ENCODE measurements at places on chromosomes 3 and 15.

GRCh38 chr3:130529486-130530215 lies 12.7 kb downstream of the COL6A6 start:
- DNase-seq, result no peak

DNA sequence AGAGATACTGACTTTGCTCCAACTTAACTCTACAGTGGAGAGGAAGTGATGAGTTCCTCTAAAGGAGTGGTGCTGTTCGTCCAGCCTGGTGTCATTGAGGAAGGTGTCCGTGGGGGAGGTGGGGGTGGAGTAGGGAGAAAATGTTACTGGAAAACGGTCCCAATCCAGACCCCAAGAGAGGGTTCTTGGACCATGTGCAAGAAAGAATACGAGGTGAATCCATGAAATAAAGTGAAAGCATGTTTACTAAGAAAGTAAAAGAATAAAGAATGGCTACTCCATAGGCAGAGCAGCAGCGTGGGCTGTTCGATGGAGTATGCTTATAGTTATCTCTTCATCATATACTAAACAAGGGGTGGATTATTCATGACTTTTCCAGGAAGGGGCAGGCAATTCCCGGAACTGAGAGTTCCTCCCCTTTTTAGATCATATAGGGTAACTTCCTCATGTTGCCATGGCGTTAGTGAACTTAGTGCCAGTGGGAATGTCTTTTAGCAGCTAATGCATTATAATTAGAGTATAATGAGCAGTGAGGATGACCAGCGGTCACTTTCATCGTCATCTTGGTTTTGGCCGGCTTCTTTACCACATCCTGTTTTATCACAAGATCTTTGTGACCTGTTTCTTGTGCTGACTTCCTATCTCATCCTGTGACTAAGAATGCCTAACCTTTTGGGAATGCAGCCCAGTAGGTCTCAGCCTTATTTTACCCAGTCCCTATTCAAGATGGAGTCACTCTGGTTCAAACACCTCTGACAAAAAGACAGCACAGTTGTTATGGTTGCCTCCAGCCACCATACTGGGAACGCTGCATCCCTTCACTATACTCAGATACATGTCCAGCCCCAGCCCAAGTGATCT lies 38.6 kb downstream of the CLEC3B start:
- no peak for DNase-seq

DNA sequence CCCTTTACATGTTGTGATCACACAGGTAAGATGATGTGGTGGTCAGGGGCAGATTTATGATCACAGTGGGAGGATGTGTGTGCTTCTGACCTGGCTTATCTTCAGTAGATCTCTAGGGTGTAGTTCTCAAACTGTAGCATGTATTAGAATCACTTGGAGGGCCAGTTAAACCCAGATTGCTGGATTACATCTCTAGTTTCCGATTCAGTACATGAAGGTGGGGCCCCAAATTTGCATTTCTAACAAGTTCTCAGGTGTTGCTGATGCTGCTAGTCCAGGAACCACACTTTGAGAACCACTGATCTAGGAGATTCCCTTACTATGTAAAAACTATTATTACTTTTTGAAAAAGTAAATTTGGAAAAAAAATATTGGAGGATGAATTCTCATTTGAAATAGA lies 199.3 kb upstream of the GOLIM4 start:
- no peak for DNase-seq

- no peak for DNase-seq
Measured at GRCh38 chr3:31957106-31957505, 24.0 kb downstream of the OSBPL10 start.

DNA sequence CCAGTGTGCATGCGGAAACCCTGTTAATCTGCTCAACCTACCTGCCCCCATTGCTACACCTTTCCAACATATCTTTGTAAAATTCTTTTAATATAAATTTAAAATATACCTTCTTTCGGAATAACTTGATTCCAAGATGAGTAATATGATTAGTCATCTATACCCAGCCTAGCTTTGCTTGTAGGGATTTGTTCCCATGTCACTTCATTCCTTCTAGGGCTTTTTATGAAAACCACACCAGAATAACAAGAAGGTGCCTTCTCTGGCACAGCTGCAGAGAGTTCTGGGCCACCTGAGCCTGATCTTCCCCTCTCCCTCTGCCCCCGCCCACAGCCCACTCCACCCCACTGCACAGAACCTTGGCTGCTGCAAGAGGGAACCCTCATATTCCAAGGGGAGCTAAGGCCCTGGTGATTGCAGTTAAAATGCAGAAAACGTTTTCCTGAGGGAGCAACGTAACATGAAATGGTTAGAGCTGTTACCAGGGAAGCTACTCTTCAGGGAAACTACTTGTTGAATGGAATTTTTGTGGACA lies 38.6 kb upstream of the HACD2 start:
- DNase-seq, result no peak

GRCh38 chr15:44128443-44128842 lies 66.6 kb downstream of the FRMD5 start:
- no peak for DNase-seq

DNA sequence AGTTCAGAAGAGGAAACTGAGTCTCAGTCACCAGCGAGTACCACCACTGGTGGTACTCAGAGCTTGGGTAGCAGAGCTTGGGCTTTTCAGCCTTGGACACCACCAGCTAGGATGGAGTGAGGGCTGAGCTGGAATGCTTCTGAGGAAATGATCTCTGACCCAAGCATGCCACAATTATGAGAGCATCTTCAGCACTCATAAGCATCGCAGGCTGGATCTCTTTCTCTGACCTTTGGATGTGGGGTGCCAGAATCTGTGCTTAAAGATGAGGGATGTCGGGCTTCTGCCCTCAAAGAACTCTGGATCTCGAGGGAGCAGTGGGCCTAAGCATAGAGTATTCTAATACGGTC lies 36.4 kb downstream of the ZNF710 start:
- DNase-seq, result no peak

DNA sequence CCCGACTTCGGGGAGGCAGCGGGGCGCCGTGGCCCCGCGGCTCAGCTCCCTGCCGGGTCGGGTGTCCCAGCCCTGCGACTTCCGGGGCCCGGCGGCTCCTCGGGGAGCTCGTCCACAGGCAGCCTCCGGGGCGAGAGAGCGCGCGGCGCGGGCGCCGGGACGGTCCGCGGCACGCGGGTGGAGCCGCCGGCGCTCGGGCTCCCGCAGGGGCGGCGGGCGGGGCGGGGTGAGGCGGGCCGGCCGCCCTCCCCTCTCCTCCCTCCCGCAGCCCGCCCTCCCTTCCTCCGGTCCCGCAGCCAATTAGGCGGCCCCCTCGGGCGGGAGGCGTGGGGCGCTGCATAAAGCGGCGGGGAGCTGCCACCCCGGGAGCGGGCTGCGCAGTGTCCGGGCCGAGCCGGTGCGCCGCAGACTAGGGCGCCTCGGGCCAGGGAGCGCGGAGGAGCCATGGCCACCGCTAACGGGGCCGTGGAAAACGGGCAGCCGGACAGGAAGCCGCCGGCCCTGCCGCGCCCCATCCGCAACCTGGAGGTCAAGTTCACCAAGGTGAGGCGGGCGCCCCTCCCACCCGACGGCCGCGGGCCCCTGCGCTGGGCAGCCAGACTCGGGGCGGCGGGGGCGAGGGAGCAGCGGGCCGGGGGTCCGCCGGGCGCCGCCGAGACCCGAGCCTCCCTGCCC lies at the start of gene ALDH1A3:
Gene ALDH1A3 (plus strand): TSS at position 368 of the 675 bp plus-strand sequence. CDS start 77 bp downstream, at position 445.
- DNase-seq, result no peak

GRCh38 chr3:123376451-123377242 lies 72.2 kb downstream of the ADCY5 start:
- DNase-seq, result no peak

DNA sequence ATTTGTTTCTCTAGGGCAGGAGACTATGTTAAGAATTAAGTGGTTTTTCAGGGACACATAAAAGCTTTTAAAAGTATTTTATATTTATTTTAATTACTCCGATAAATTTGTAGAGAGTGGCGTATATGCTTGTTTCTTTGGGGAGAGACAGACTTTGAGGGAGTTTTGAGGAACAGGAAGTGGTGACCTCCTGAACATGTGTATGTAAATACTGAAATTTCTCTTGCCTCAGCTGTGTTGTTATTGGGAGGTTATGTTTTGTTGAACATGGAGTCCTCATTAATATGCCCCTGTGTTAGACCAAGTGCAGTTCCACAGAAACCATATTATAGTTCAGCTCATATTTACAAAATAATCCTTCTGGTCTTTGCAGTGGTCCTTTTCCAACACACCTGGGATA lies 41.8 kb upstream of the UTS2B start:
- DNase-seq, result no peak

DNA sequence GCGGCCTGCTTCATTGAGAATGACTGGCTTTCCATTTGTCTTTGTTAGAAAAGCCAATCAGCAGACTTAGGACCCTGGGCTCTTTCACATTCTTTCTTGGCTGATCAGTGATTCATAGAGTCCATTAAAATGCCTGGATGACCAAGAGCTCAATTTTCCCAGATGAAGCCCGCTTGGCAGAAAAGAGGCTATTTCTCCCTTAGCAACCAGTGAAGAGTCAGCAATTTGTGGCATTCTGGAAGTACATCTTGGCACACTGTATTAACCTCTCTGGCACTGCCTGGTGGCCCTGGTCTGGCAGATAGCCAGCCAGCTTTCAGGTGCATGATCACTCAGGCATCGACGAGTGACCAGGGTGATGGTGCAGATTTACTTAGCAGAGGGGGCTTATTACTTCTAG lies 145.7 kb upstream of the PLAAT1 start:
- no peak for DNase-seq

- no peak for DNase-seq
Measured at GRCh38 chr15:93283854-93284253, 194.8 kb upstream of the RGMA start.

- no peak for DNase-seq
Measured at GRCh38 chr3:127106053-127106452, 86.9 kb upstream of the PRR23E start.

DNA sequence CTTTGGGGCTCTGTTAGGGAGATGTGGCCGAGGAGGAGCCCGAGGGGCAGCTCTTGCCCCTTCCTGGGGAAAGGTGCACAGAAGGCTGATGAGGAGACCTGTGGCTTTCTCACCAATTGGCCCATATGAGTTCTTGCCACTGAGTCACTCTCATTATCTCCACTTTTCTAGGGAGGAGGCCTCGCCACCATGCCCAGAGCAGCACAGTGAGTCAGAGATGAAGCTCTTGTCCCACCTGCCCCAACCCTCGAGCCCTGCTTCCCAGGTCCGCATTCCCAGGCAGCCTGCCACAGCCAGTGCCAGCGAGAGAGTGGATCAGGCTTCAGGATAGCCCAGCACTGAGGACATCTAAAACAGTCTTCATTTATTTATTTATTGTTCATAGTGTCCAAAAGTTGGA lies 53.5 kb downstream of the AMOTL2 start:
- DNase-seq, result no peak

DNA sequence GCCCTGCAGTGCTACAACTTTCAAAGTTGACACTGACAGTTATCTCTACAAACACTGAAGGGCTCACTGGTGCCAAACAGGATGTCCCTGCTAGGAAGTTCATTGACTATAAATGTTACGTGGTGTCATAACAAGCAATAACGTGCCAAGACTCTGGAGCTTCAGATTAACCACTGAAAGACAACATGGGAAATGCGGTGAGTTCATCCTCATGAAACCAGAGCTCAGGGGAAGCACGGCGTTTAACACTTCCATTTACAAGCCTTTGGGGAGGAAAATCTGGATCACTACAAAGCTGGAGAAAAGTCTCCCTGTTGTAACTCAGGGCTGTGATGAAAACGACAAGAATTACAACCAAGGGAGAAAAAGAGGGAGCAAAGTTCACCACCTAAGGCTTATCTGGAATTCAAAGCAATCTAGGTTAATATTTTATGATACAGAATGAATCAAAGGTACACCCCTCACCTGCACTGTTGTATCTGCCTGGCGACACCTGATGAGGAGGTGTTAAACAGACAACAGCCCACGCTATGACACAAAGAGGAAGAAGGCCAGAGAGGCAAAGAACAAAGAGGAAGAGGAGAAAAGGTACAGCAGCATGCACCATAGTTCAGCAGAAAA lies 27.0 kb downstream of the SHQ1 start:
- no peak for DNase-seq

DNA sequence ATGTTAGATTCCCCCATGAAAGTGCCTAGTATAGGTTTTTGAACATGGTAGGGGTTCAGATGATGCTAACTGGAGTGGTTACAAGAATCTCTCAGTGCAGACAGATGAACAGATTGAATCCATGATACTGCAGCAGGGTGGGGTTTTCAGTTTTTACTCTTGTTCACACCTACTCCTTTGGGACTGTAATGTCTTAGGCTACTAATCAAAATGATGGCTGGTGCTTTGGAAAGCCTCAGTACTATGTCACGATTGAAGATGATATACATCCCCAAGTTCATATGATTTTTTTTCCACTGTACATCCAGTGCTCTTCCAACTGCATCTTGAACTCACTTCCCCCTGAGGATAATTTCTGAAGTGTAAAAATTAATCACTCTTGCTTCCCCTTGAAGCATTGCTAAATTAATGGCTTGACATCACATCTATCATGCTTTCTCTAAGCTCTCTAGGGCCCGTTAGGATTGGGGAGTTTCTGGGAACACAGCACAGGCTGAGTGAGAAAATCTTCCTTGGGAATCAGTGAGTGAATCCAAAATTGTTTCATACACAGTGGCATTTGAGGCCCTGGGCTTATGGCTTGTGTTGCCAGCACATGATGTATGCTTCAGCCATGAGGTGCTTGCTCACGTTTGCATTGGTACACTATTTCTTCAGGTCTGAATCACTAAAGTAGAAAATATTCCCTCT lies 115.0 kb upstream of the TPRG1 start:
- DNase-seq, result no peak

DNA sequence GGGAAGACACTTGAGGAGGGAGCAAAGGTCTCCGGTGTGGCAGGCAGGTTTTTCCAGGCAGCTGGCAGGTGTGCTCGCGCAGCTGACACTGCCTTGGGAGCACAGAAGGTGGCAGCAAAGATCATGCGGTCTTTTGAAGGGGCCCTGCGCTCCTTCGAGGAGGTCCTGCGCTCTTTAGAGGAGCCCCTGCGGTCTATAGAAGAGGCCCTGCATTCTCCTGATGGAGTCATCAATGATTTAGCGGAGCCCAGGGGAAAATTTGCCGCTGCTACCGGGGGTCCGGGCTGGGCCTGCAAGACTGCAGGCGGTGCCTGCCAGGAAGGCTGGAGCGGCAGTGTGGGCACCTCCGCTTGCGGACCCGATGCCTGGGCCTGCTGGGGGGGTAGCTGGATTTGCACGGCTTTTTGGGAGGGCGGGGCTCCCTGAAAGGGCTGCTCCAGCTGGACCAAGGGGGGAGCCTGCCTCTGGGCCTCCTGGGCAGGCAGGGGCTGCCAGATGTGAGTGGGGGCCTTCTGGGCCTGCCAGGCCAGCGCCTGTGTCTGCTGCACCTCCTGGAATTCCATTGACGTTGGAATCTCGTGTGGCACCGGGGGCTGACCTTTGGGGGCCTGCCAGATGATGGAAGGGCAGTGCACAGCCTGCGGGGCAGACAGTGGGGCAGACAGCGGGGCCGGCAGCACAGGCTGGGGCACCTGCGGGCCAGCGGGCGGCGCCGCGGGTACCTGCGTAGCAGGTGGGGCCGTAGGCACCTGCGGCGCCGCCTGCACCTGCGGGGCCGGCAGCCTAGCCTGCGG lies 2.1 kb downstream of the MAGEL2 start:
- DNase-seq, result no peak

GRCh38 chr15:90595763-90596155 lies 66.0 kb downstream of the CRTC3 start:
- DNase-seq, result no peak

- no peak for DNase-seq
Measured at GRCh38 chr15:101248274-101248673, 3.6 kb downstream of the CHSY1 start.

- DNase-seq, result no peak
Measured at GRCh38 chr15:30788595-30788994, 115.1 kb upstream of the FAN1 start.
